COR-L47 (cell line): ENCODE measurements at places on chromosomes 12 and 14.

GRCh38 chr14:54138354-54139038, 181.9 kb upstream of the BMP4 start:
- DNase-seq: no peak

- peak; percentile 85 for DNase-seq
Measured at GRCh38 chr12:53097564-53098353, at the start of gene IGFBP6. Gene IGFBP6 (plus strand): TSS chr12:53097667. CDS start chr12:53097718, 51 bp downstream.

- DNase-seq: no peak
Measured at GRCh38 chr14:68626386-68626785, 166.5 kb downstream of the ZFP36L1 start.

DNA sequence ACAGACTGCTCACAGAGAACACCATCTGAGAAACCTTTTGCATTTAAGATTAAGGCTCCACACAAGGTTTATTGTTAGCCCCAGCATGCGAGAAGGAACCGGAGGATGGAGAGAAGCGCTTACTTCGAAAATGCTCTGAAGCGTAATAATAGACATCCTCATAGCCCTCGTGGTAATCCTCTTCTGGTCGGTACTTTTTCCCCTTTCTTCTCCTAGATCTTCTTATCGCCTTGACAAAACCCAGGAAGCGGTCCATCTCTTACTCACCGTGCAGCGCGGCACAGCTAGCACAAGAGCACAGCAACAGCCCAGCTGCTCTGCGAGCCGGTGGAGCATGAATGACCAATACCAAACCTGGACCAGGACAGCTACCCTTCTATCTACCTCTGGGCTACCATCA, 125.1 kb upstream of the GRIP1 start:
- DNase-seq: peak; percentile 48

GRCh38 chr12:125402874-125403789, 337.9 kb downstream of the AACS start:
- DNase-seq: peak; percentile 13

DNA sequence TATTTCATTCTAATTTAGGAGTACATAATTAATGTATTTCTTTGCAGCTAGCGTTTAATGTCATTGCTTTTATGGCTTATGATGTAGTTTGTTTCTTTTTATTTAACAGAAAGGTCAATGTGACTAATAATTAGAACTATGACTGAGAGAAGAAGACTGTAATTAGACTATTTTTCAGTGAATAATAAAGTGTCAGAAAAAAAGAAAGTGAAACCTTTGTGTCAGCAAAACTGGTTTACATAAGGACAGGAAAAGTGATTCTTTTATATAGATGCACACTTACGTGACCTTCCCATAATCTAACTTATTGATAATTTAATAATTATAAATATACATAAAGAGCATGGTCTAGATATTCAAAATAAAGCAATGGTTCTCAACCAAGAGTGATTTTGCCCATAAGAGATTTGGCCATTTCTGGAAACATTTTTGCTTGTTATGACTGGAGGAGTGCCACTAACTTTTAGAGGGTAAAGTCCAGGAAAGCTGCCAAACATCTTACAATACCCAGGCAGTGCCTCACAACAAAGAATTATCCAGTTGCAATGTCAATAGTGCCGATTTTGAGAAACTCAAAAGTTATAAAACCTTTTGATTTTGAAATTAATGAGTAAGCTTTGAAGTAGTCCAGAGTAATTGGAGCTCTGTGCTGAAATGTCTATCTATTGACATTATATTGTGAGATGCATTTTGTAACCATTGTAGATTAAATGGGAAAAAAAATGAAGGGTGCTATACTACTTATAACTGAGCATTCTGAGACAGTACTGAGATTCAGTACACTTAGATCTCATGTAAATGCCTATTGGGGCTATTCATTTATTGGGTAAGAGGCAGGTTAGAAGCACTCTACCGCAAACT, 227.1 kb downstream of the C12orf50 start:
- DNase-seq: peak; percentile 17

DNA sequence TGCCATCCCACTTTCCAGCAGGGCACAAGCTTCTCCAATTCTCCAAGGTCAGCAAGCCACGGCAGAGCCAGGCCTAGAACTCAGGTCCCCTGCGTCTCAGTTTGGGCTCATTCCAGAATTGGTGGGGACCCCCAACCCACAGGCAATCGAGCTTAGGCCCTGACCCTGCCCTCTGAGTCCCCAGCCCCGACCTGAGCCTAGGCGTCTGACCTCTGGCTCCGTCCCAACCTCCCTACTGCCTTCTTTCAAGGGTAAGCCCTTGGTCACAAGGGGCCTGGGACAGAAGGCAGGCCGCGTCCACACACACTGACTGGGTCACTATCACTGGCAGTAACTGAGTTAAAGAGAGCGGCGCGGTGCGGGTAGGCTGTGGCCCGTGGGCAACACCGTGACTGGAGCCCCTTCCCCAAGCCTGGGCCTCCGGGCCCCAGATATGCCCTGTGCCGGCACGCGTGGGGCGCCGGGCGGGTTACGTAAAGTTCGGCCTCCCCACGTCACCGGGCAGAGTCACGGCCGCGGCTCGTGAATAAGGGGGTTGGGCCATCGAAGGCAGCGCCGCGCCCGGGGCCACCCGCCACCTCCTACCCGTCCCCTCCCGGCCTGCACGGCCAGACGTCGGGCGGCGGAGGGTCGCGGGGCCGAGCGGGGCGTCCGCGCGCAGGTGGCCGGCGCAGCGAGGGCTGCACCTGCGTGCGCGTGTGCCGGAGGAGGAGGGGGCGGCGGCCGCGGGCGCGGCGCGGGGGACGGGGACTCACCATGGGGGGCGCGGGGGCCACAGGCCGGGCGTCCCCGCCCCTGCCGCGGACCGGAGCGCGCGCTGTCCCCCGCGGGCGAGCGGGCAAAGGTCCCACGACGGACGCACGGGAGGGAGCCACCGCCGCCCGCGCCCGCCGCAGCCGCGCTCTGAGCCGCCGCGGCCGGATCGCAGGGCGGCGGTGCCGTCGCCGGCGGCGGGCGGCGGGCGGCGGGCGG, 516 bp downstream of the ANKRD9 start:
- peak; percentile 31 for DNase-seq

DNA sequence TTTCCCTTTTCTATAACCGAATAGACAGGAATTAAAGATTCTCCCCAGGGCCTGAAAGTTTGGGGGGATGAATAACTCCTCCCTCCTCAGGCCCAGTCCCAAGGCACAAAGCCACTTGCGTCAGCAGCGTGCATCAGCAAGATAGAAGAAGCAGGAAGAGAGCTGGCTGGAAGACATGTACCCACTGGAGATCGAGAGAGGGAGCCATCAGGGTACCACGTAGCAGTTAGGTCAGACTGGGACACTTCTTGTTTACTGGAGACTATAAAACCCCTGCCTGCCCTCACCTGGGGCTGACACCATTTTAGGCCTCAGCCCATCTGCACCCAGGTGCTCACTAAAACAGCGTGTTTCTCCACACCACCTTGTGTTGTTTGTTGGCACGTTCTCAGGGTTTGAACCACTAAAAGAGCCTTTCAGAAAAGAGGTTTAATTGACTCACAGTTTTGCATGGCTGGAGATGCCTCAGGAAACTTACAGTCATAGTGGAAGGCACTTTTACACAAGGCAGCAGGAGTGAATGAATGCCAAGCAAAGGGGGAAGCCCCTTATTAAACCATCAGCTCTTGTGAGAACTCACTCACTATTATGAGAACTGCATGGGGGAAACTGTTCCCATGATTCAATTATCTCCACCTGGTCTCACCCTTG, 93.2 kb downstream of the TMTC3 start:
- no peak for DNase-seq

- DNase-seq: peak; percentile 63
Measured at GRCh38 chr14:102479777-102480176, 29.8 kb downstream of the ANKRD9 start.

DNA sequence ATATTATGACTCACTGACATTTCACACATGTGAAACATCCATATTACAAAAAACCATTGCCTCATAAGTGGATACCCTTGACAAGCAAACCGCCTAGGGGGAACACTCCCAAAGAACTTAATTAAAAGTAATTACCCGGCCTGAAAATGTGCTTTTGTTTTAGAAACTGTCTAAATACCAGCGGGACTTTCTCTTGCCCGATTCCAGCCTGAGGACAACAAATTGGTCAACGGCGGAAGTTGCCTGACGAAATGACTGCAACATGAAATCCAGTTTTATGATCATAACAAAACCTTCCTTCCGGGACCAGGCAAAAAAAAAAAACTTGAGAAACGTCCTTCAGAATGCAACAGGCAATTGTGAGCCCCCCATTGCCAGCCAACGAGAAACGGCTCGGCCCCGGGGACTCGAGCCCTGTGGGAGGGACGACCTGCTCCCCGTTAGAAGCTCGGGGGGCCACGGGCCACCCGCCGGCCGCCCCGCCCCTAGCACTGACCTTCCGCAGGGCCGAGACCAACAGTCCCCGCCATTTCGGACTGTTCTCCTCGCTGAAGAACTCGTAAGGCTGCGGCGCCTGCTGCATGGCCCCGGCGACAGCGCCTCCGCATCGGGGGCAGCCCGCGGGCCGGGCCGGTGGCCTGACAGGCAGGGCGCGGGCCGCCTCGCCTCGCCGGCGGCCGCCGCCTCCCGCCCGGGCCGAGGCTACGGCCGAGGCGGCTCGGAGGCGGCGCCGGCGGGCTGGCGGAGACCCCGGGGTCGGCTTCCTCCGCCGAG, 490 bp downstream of the SOS2 start:
- DNase-seq: no peak

GRCh38 chr12:13941258-13942249, 39.8 kb downstream of the GRIN2B start:
- DNase-seq: peak; percentile 68

GRCh38 chr12:27622436-27623195, 73.6 kb upstream of the REP15 start:
- no peak for DNase-seq

GRCh38 chr14:23896609-23897153, 56.9 kb upstream of the DHRS4 start:
- DNase-seq: no peak

- no peak for DNase-seq
Measured at GRCh38 chr12:105977652-105978051, 161.1 kb downstream of the NUAK1 start.

GRCh38 chr14:70898111-70898745, 9.0 kb upstream of the PCNX1 start:
- DNase-seq: no peak

- DNase-seq: no peak
Measured at GRCh38 chr12:64083285-64084210, 138.5 kb downstream of the KICS2 start.

- no peak for DNase-seq
Measured at GRCh38 chr12:114783089-114783618, 99.2 kb upstream of the TBX3 start.

DNA sequence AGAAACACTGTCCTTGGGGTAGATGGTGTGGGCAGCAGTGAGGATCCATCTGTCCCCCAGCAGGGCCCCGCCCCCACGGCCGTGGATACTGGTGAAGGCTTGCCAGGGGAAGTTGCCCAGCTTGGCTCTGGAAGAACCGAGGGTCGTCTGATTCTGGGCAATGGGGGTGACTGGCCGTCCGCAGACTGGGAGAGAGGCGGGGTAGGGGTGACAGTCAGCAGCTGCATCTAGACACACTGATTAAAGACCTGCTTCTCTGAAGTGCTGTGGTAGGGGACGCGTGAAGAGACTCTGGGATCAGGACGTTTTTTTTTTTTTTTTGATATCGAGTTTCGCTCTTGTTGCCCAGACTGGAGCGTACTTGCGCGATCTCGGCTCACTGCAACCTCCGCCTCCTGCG, 4.7 kb upstream of the C1R start:
- DNase-seq: no peak

- DNase-seq: no peak
Measured at GRCh38 chr14:76836029-76836630, 9.9 kb downstream of the LRRC74A start.

GRCh38 chr14:63543826-63544406, 739 bp upstream of the PPP2R5E start:
- peak; percentile 10 for DNase-seq

- no peak for DNase-seq
Measured at GRCh38 chr14:61491876-61492434, 170.6 kb downstream of the PRKCH start.

DNA sequence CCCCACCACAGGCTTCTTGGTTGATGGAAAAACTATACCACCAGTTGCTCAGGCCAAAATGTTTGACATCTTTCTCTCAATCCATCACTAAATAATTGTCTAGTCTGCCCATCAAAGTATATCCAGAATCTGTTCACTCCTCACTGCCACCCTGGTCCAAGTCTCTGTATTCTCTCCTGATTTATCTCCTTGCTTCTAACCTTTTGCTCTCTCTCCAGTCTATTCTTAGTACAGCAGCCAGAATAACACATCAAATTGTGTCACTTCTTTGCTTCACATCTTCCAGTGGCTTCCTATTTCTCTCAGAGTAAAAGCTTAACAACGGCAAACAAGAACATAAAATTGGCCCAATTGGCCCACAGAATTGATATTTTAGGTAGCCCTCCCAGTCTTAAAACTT, 272.8 kb downstream of the IPO8 start:
- DNase-seq: no peak

- DNase-seq: no peak
Measured at GRCh38 chr12:124869059-124869665, 5.5 kb upstream of the SCARB1 start.

DNA sequence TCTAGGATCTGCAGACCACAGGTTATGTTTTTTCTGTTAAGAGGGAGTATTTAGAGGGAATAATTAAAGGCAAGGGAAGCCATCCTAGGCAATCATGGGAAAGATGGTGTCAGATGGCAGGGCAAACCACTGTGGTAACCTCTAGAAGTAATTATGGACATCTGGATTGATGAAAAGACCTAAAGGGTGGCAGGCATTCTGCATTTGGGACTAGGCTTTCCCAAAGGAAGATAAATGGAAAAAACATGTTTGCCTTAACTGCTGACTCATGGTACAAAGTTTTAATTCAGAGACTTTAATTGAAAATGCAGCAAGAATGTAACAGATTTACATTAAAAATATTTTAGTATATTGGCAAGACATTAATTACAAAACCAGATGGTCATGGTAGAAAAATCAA, 88.1 kb downstream of the TMEM30B start:
- DNase-seq: no peak

DNA sequence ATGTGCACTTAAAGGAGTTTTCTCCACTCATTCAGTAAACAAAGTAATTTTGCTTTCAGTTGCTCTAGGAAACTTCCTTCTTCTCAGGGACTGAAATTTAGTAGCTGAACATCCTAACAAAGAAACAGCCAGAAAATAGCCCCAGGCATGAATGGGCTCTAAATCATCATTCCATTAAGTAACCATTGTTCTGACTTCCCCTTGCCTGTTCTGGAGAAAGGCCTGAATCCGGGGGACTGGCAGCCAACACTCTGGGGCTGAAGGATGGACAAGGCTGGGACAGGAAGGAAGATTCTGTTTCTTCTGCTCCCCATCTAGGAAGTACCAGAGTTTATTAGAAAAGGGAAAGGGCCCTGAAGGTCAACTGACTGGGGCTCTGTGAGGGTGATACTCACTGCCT, 104.5 kb downstream of the ESRRB start:
- DNase-seq: no peak
